Transverse colon (tissue), 4 donors: ENCODE measurements at places on chromosomes 1 and 21. TPM values are rescaled to one million over a fixed set of nuclear protein-coding genes. Genes with fewer than 3 reads are reported as not detected.

DNA sequence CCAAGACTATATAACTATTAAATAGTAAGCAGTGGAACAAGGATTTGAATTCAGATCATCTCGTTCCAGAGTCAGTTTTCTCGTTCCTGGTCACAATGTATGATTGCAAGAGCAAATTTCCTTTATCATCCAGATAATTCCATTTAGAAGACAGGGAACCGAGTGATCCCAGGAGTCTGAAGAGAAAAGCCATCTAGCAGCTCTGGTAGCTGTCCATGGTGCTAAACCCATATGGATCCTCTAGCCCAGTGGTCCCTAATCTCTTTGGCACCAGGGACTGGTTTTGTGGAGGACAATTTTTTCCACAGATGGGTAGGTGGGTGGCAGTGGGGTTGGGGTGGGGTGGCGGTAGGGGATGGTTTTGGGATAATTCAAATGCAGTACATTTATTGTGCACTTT is 229.4 kb downstream of the PTPRU start:
- DNase-seq = no peak

Gene CLIC4
- 52.4 TPM for total RNA-seq

Gene KRTAP13-2
- total RNA-seq = not detected

- no peak for DNase-seq
Observed at GRCh38 chr1:43843684-43844083, 89.9 kb upstream of the ARTN start.

Gene GSTM1
- total RNA-seq = not detected

Gene ISG20L2
- 28.8 TPM for total RNA-seq

DNA sequence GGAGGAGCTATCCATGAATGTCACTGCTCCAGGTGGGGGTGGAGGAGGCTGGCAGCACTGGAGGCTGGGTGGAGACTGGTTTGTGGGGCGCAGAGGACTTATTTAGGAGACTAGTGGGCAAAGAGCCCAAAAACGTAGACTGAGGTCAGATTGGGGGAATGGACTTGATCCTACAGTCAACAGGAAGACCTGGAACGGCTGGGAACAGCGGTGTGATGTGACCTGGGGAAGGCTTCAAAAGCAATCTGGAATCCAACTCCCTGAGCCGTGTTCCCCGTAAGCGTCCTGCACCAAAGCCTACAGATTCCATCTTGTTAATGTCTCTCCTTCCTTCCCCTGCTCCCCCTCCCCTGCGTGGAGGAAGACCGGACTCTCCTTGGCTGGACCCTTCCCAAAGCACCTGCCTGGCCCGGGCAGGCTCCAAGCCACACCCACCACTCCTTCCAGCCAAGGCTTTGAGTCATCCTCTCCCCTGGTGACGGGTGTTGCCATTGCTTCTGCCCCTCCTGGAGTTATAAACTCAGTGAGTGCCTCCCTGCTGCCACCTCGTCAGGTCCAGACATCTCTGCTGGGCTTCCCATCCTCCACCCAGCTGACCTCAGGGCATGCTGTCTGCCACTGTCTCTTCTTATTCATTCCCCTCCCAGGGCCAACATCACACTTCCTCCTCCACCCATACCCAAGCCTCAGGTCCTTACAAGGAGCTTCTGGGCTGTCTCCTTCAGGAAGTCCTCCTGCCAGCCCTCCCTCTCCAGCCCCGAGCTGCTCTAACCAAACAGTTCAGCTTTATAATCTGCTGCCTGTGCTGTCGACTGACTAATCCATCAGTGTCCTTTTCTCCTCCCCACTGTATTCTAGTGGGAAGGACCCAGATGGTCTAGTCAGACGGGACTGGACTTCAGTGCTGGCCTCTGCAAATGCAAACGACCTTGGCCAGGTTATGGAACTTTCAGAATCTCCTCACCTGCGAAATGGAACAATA is 1.6 kb upstream of the CLSTN1 start:
- peak; percentile 90 for DNase-seq

Gene CSRP1
- total RNA-seq = 1,041 TPM

GRCh38 chr1:167668108-167668507 is 38.1 kb downstream of the RCSD1 start:
- no peak for DNase-seq

DNA sequence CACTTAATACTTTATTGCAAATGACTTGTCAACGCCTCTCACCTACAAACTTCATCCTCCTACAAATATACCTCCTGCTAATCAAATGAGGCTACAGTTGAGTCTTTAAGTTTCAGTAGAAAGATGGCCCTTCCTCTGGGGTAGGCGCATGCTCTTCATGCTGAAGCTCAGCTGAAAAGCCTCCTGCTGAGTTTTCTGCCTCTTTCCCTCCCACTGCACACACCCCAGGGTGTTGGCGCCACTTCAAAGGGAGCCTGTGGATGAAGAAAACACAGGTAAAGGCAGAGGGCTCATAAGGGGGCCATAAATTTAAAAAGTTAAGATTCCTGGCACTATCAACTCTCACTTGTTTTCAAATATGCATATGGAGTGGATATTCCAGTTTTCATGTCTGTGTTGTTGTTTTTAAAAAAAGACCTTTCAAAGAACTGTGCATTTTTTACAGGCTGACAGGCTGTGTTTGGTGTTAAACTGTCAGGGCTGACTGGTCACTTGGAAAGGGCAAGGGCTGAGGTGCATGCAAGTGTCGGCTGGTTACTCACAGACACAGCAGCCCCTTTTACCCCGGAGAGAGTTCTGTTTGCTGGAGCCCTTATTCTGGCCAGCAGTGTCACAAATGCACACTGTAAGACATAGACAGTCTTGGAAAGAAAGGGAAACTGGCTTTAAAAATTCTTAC is 42.9 kb upstream of the LGALS8 start:
- peak; percentile 19 for DNase-seq

DNA sequence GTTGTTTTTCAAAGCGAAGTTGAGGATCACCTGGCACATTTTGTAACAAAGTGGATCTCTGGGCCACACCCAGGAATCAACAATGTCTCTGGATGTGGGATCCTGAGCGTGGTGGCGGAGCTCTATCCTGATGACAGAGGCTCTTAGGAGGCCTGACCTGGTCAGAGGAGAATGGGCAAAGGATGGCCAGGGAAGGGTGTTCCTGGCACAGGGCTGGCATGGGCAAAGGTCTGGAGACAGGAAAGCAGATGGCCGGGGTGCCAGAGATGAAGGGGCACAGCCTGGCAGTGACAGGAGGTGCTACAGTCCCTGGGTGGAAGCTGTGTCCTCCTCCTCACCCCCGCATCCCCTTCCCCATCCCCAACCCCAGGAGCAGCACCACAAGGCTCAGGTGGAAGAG is 20.0 kb upstream of the MFN2 start:
- no peak for DNase-seq

DNA sequence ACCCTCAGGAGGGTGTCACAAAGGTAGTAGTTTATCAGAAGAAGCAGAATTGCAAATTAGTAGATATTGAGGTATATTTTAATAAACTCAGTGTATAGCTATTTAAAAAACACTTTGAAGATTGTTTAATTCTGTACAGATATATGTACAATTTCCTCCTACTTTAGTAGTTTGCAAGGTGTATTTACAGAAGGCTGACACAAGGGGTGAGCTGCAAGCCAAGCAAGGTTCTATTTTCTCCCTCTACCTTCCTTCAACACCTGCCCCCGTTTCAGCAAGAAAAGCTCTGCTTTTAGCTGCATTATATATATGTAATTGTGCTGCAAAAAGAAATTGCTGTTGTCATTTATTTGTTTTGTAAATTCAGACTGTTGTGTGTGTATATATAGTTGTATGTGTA is 674.2 kb upstream of the PKN2 start:
- DNase-seq = no peak

Gene DSCAM
- not detected for total RNA-seq

DNA sequence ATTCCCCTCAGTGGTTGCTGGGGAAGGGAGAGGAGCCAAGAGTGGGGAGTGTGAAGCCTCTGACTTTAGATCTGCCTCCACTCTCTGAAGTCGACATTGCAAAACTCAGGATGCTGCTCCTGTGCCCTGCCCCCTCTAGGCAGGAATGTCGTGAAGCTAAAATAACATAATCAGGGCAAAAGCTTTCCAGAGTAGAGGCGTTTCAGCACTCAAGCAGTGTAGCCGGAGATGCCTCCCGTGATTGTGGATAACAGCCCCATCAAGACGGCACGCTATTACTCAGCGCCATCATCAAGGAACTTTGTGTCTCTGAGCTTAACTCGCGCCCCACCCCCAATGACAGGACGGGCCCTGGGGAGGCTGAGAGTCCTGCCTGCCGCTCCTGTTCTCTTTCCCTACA is 60.0 kb downstream of the FBXO2 start:
- no peak for DNase-seq

Gene FCN3
- 1.2 TPM for total RNA-seq

DNA sequence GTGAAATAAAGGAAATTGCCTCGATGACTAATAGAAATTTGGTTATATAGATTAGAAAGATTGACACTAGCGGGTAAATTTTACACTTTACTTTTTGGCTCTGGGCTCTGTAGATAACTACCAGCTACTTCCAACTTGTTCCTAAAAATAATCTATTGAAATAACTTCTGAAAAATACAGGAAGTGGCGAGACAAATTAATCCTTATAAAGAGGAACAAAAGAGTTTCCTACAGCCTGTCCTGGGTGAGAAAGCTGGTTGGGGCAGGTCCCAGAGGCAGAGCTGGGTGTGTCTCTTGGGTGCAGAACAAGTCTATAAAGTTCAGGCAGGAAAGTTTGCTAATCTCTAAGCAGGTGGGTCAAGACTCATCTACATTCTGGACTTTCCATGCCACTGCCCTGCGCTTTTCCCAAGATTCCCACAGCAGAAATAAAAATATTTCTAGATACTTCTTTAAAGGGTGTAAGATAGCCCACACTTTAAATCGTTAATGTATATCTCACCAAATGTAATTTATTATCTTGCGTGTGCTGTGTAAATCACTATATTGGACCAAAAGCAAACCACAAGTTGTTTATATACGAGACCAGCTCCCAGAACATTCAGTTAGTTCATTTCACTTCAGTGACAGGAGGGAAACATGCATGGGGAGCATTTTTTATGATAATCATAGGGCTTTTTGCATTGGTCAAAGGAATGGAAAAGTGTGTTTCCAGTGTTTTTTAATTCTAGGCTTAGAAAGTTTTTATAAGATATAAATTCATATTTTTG is 70.1 kb upstream of the NRIP1 start:
- peak; percentile 66 for DNase-seq

DNA sequence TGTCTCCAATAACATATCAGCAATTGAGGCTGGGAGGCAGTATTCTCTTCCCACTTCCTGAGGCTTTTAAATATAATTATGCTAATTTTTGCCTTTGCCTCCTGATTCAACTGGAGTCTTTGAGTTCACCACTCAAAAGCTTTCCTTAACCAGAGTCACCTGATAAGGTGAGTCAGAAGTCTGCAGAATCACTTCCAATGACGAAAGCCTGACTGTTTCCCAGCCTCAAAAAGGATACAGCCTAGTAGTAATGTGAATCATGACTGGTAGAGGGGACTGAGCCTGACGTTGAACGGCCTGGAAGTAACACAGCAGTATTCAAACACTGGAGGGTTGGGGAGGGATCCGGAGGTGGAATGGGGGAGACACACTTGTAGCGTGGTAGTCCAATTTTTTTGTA is 10.4 kb upstream of the MRPL9 start:
- DNase-seq = no peak

Gene PTPN7
- total RNA-seq = 14.0 TPM

GRCh38 chr1:166133276-166133841 is 33.4 kb downstream of the FAM78B start:
- DNase-seq = no peak

Gene MYCL
- 15.2 TPM for total RNA-seq

Gene FCGR2B
- total RNA-seq = 12.4 TPM

GRCh38 chr1:33268927-33269610 is 12.8 kb downstream of the ZNF362 start:
- DNase-seq = no peak

GRCh38 chr1:88472714-88473113 is 211.4 kb upstream of the PKN2 start:
- DNase-seq = no peak

DNA sequence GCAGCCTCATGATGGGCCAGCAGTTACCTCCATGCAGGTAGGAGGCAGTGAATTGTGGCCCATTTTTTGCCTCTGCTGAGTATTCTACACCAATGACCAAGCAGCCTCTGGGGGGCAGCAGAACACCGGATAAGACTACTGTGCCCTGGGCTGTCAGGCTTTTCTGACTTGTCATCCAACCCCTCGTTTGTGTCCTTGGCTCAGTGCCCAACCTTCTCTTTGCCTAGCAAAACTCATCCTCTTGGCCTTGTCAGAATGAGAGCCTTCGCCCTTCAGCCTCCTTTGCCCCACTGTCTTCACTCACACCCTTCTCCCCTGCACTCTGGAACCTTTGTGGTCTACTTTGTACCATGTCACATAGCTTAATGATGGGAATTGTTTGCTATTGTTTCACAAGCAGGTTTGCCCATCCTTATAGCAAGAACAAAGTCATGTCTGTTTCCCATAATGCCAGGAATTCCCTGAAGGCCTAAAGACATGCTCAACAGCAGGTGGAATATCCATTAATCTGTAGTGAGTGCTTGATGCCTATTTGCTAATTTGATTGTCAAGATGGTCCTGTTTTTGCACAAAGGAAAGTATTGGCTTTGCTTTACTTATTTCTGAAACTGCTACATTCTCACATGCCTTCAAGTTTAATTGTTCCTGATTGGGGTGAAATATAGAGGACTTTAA is 255.9 kb downstream of the HHAT start:
- peak; percentile 78 for DNase-seq

GRCh38 chr1:95512925-95513324 is 278.9 kb downstream of the RWDD3 start:
- no peak for DNase-seq

GRCh38 chr1:84298328-84298683 is 3.2 kb upstream of the SAMD13 start:
- DNase-seq = peak; percentile 66

GRCh38 chr21:16537501-16537900 is 807.7 kb downstream of the USP25 start:
- no peak for DNase-seq

Gene CGN
- 351 TPM for total RNA-seq

Gene MR1
- total RNA-seq = 5.3 TPM

DNA sequence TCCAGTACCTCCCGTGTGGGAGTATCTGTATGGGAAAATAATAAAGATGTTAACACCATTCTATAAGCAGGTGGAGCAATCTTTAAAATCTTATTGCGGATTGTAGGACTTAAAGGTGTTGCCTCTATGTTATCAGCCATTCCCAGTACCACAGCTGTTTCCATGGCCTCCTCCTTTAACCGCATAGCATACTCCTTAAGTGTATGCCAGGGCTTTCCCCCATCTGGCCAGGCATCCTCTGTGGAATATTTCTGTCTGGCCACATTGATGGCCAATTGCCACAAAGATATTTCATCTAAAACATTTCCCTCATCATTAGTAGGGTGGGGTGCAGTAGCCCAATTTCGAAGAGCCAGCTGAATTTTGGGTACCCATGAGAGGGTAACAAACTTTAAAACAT is 7.3 kb upstream of the STUM start:
- DNase-seq = no peak

DNA sequence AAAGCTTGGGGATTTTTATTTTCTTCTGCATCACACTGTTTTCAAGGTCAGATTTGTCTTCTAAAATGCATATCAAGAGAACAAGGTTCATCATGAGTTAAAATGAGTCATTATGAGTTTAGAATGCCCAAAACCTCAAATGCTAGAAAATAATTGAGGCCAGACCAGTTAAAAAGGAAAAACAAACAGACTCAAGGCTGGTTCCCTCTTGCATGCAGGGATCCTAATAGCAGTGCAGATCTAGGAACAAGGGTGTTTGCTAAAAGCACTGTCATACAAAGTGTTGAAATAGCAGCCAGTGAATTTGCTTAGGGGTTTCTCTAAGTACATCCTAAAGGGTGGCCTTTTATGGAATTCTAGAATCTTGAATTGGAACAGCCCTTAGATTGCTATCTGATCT is 15.3 kb downstream of the BEND5 start:
- DNase-seq = no peak

- no peak for DNase-seq
Observed at GRCh38 chr21:14541841-14542490, 4.1 kb downstream of the SAMSN1 start.
